ENCODE measurements at places on chromosomes 12 and 14. TPM values are rescaled to one million over a fixed set of nuclear protein-coding genes. Genes with fewer than 3 reads are reported as not detected.

The HOXC13 gene
- not detected for total RNA-seq

The ANO2 gene
- total RNA-seq, result not detected

The KCNH3 gene
- 2.3 TPM for total RNA-seq

The MOAP1 gene
- total RNA-seq, result 25.3 TPM

The JPH4 gene
- total RNA-seq, result not detected

The JDP2 gene
- 0.99 TPM for total RNA-seq

The KLRD1 gene
- total RNA-seq, result 0.27 TPM

The CACNA2D4 gene
- total RNA-seq, result 16.4 TPM

The AKAP3 gene
- total RNA-seq, result 2.5 TPM

The ADSS1 gene
- total RNA-seq, result 0.81 TPM
